Stimulated activated CD8-positive, alpha-beta memory T cell treated with anti-CD3 and anti-CD28 coated beads, Interleukin-7, amount 100 ng/mL, for 24 hours (primary cell): ENCODE measurements at places on chromosomes 11 and 22.

- no peak for DNase-seq
Observed at GRCh38 chr11:44535191-44535980, 30.1 kb upstream of the CD82 start.

GRCh38 chr11:67354075-67355022 lies 1.0 kb upstream of the POLD4 start:
- DNase-seq, result no peak

GRCh38 chr11:66595245-66595904 lies 2.4 kb downstream of the CCS start:
- DNase-seq, result no peak

GRCh38 chr11:75337195-75337654 lies 14.2 kb downstream of the ARRB1 start:
- no peak for DNase-seq

DNA sequence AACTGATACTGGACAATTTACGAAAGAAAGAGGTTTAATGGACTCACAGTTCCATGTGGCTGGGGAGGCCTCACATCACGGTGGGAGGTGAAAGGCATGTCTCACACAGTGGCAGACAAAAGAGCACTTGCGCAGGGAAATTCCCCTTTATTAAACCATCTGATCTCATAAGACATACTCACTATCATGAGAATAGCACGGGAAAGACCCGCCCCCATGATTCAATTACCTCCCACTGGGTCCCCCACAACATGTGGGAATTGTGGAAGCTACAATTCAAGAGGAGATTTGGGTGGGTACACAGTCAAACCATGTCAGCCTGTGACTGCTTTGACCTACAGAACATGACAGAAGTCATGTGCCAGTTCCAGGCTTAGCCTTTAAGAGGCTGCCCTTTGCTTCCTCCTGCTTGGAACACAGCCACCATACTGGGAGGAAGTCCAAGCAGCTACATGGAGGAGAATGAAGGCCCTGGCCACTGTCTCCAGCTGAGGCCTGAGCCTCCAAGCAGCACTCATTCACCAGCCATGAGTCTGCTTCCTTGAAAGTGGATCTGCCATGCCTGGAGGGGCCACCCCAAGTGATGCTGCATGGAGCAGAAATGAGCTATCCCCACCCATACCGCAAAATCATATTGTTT lies 10.9 kb upstream of the GAL start:
- DNase-seq, result no peak

GRCh38 chr11:63375434-63375833 lies 5.8 kb downstream of the SLC22A9 start:
- no peak for DNase-seq
